Smooth muscle cell of the pulmonary artery (primary cell): ENCODE measurements at places on chromosomes 12 and 14. TPM values are rescaled to one million over a fixed set of nuclear protein-coding genes. Genes with fewer than 3 reads are reported as not detected.

TSHR gene
- under 0.01 TPM in 1 of 2 replicates, not detected in the other for total RNA-seq

GNB3 gene
- total RNA-seq, result 2.0 and 3.2 TPM in 2 replicates

DBX2 gene
- not detected in 2 replicates for total RNA-seq

RABGGTA gene
- total RNA-seq, result 22.6 and 33.2 TPM in 2 replicates

PLEK2 gene
- total RNA-seq, result 0.98 and 3.6 TPM in 2 replicates

TBX3 gene
- 4.6 and 5.0 TPM in 2 replicates for total RNA-seq
